ENCODE measurements at places on chromosomes 3 and 15.

DNA sequence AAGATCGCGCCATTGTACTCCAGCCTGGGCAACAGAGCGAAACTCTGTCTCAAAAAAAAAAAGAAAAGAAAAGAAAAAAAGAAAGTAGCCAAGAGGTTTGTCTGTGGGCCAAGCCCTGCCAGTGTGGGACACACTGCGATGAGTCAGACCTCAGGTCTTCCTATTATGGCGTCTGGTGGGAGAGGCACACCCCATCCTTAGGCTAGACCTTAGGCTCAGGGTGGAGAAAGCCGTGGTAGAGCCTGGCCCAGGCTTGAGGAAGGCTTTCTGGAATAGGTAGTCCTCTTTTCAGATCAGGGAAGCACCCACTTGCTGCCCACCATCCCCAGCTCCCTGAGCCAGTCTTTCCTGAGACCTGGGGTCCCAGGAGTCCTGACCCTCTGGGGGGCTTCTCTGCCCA, 6.0 kb downstream of the HEMK1 start:
- DNase-seq = no peak

- no peak for DNase-seq
Measured at GRCh38 chr15:89792106-89792805, 16.1 kb downstream of the MESP2 start.

GRCh38 chr3:19346759-19347158, 198.4 kb downstream of the KCNH8 start:
- no peak for DNase-seq

DNA sequence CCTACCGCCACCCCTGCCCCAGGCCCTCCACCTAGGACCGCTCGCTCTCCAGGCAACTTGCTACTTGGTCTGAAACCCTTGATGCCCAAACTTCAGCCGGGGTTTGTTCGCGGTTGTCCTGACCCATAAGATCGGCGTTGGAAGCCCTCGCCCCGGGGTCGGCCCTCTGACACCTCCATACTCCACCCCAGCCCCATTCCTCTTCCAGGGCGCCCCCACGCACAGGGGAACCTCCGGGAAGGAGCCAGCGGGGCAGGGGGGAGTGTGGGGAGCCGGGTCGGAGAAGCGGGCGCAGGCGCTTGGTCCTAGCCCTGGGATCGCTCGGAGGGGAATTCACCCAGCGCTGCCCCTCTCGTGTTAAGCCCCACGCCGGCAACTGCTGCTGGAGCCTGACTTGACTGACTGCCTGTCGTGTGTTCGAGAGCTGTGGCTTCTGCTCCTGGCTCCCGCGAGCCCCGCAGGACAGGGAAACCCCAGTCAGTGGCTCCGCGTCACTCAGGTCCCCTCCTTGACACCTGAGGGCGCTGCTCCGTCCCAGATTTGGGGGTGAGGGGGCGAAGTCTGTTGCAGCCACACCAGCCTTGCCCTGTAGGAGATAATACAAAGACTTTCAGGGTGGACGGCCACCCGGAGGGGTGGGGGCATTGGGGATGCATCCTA, 675 bp downstream of the RYR3 start:
- no peak for DNase-seq

DNA sequence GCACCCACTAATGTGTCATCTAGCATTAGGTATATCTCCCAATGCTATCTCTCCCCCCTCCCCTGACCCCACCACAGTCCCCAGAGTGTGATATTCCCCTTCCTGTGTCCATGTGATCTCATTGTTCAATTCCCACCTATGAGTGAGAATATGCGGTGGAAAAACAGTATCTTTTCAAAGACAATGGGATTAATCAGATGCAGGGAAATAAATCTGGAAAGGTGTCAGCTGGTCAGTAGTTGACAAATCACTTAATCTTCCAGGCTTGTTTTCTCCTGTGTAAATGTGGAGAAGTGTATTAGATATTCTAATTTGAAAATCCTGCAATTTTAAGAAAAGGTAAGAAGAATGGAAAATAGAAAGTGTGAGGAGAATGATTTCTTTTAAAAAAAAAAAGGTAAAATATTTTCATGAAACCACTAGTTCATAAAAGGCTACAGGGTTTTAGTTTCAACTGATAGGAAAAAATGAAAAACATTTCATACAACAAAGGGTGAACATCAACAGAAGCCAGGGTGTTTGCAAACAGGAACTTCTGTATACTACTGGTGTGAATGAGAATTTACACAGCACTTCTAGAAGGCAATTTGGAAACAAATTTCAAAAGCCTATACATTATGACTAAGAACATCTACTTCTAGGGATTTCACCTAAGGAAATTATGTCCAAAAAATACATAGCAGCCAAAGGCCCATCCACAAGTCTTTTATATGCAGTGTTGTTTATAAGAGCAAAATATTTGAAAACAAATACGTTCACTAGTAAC, 113.5 kb downstream of the CBLB start:
- no peak for DNase-seq

GRCh38 chr15:58517682-58518525, 86.1 kb downstream of the LIPC start:
- DNase-seq = no peak

DNA sequence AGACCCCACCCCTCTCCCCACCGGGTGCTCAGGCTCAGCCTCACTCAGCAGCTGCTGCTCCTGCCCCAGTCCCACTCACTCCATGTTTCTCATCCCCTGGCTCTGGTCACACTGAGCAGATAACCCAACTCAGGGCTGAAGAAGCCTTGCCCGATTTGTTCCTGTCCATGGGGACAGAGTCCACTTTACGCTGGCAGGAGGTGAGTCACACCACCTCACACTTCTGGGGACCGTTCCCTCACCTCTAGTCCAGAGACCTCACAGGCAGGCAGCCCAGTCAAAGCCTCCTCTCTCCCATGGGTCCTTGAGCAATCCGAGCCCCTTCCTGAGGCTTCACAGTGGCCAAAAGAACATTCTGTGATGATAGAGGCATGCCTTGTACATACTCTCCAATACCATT, 1.4 kb downstream of the CIDEC start:
- no peak for DNase-seq

GRCh38 chr3:41503998-41504623, 304.8 kb downstream of the CTNNB1 start:
- DNase-seq = no peak

GRCh38 chr3:186938716-186939115, 8.4 kb downstream of the ST6GAL1 start:
- no peak for DNase-seq

- DNase-seq = no peak
Measured at GRCh38 chr15:39156166-39156565, 424.7 kb upstream of the THBS1 start.

DNA sequence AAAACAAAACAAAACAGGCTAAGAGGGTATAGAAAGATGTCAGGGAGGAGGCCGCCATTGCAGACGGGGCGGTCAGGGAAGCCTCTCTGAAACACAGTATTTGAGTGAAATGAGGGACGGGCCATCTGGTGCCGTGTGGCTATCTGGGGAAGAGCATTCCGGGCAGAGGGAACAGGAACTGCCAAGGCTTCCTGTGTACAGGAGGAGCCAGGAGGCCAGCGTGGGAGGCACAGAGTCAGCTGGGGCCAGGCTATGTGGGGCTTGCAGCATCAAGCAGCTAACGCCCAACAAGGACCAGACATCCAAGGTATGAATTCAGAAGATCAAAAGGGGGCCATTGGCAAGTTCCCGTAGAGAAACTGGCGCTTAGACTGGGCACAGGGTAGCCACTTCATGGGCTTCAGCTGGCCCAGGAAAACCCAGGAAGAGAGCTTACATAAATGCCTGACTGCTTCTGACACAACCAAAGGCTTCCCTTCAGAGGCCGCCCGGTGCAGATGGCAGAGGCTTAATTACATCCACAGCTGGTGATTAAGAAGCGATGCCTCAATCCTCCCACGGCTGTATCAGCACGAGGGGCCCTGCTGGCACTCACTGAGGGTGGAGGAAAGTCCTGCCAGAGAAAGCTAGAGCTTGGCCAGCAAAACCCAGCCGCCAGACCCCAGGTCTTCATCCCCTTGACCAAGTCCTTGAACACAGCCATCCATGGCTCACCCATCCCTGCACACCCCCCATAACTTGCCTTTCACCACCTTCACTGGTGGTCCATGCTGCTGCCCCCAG, 144.9 kb downstream of the MEGF11 start:
- no peak for DNase-seq

DNA sequence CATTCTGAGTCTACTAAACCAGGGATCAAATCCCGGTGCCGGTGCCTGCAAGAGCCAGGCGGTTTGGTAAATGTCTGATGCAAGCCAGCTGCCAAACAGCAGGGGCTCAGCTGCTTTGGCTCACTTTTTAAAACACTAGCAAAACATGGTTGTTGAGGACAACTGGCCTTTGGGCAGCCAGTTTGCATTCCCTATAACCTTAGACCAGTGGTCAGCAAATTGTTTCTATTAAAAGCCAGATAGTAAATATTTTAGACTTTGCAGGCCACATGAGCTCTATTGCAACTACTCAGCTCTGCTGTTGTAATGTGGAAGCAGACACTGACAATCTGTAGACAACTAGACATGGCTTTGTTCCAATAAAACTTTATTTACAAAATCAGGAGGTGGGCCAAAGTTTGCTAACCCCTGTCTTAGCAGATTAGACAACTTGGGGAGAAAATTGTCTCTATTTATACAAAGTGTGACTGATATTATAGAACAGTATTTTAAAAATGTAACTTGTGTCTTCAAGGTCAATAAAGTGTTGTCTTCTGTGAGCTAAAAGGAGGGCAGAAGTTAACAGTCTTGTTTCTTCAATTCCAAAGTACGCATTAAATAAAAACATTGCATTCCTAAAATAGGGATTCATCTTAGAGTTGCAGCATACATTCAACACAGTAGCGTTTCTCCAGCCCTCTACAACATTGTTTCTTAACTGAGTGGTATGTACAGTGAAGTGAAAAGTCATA, 67.6 kb downstream of the SSUH2 start:
- DNase-seq = no peak

GRCh38 chr3:59545374-59545773, 495.5 kb upstream of the CFAP20DC start:
- no peak for DNase-seq

- no peak for DNase-seq
Measured at GRCh38 chr3:145133281-145133680, 1027.7 kb downstream of the PLOD2 start.

DNA sequence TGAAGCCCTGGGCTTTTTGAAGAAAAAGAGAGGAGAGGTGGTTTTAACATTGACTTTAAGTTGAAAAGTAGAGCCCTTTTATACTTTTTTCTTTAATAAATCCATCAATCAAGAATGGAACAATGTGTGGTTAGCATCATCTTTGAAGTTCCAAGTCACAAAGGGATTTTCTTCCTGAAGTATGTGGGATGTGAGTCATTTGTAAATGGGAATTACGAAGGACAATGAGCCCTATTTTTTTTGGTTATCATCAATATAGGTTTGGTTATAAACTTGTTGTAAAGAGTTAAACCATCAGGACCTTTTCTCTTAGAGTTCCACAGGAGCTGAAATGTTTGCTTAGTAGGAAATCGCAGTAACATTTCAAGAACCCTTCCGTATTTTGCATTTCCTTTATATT, 38.3 kb downstream of the PIK3CA start:
- no peak for DNase-seq

DNA sequence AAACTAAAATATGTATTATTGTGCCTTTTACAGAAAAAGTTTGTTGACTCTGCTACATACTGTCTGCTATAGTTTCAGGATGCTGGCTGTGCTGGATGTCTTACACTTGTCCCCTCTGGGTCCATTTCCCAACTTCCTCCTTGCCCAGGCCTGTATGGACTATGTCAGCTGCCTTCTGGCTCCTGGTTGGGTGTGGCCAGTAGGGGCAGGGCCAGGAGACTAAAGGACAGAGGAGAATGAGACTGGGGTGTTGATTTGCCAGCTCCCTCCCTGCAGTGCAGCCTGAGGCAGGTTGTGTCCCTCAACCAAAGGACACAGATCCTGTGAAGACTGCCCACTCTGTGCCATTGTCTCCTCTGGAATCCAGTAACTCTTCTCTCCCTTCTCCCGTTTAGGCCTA, 90.6 kb upstream of the UBE2E2 start:
- no peak for DNase-seq

DNA sequence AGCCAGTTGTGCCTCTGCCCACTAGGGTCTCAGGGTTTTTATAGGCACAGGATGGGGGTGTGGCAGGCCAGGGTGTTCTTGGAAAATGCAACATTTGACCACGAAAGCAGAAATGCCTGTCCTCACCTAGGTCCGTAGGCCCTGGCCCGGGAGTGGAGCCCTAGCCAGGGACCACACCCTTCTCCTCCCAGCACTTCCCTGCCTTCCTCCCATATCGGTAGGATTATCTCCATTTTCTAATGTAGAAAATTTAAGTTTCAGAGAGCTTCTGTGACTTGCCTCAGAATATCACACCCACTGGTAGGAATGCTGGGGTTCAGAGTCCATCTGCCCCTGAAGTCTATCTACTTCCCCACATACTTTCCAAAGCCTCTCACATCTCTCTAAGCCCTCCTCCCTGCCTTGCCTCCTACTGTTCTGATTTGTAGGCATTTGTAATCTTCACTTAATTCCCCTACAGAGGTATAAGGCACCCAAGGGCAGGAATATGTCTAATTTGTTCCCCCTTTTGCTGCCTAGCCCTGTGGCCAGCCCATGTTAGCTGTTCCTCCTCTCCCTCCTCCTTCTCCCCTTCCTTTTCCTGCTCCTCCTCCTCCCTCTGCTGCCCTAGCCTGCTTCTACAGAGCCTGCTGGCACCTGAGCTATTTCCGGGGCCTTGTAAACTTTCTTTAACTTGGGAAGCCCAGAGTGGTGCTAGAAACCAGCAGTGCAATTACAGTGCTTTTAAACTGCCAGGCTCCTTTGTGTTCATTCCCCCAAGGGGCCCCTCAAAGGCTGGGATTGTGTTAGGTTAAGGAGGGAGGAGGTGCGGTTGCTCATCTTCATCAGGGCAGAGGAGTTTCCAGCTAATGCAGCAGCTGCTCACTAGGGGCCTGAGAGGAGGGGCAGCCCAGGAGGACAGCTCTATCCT, 71.1 kb downstream of the MRPL46 start:
- DNase-seq = no peak
